NCI-H526 (cell line): ENCODE measurements at places on chromosomes 11 and 22.

DNA sequence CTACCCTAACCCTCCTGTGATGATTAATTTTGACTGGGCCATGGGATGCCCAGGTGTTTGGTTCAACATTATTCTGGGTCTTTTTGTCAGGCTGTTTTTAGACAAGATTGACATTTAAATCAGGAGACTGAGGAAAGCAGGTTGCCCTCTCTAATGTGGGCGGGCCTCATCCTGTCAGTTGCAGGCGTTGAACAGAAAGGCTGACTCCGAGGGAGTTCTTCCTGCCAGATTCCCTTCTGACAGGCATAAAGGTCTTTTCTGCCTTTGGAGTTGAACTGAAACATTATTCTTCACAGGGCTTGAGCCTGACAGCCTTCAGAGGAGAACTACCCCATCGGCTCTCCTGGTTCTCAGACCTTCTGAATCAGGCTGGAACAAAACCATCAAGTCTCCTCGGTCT, 4.3 kb upstream of the PSMC3 start:
- DNase-seq: no peak

- DNase-seq: no peak
These were observed 10.3 kb upstream of the BIK start for GRCh38 chr22:43100225-43100624.

DNA sequence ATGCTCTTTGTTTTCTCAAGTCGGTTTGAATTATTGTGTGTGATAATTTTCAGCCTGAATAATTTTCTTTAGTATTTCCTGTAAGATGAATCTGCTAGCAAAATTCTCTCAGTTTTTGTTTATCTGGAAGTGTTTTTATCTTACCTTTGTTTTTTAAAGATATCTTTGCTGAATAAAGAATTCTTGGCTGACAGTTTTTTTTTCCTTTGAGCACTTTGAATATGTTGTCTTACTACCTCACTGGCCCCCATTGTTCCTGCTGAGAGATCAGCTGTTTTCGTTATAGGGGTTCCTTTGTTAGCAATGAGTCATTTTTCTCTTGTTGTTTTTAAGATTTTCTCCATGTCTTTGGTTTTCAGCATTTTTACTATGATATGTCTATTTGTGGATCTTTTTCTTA, 63.0 kb downstream of the HORMAD2 start:
- DNase-seq: no peak

- DNase-seq: no peak
These were observed 77.4 kb downstream of the FAM168A start for GRCh38 chr11:73520353-73521061.

DNA sequence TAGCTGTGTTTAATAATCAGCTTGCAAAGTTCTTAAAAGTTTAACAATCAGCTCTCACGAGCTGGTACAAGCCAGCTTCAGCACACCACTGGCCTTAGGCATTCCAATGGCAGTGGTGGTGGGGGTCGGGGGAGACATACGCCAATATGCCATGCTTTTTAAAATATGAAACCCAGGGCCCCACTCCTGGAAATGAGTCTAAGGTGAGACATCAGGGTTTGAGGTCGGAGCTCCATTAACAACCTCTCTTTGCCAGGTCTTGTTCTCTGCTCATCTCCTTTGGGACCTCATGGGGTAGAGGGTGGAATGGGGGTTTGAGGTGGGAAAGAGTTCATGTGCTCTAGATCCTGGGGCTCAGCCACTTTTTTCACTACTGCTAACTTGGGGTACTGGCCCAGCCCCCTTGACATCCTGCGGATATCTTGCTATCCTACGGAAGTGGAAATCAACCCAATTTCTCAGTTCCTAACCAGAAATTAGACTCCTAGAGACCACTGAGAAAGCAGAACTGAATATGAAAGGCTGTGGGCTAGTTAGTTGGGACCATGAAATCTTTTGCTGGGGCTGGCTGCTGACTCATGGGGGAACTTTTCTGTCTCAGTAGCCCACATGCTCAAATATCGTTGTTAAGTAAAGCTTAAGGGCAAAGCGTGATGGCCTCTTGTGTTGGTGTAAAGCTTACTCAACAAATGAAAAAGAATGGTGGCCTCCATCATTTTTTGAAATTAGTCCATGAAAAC, 90.1 kb downstream of the PDHX start:
- no peak for DNase-seq

DNA sequence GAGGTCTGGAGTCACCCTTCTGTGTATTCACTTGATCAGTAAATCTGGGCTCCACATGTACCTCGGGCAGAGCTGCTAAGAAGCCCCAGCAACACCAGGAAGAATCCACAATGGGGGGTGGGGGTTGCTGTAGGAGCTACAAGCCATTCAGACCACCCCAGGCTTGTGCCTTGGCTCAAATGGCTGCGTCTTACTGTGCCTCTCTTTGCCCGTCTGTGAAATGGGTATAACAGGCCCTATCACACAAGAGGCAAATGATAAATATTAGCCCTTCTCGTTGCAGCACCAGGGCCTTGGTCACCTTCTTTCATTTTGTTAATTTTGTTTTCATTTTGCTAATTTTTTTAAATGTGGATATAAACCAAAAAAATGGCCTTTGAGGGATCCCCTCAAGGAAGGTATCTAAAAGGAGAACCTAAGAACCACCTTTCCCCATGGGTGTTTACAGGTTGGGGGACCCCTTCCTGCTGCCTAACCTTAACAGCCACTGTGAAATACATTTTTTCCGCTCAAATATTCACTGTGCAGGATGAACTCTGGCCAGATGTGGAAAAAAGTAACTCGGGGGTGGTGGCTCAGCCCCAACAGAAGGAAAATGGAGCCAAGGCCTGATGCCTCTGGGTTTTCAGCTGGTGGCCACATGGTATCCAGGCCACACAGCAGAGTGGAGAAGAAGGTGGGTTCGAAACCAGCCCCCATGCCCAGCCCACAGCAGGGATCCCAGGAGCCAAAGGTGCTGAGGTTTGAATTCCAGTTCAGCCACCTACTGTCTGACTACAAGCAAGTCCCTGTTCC, 284.0 kb downstream of the MN1 start:
- no peak for DNase-seq

- no peak for DNase-seq
These were observed 1.9 kb upstream of the OR6Q1 start for GRCh38 chr11:58028687-58029411.

DNA sequence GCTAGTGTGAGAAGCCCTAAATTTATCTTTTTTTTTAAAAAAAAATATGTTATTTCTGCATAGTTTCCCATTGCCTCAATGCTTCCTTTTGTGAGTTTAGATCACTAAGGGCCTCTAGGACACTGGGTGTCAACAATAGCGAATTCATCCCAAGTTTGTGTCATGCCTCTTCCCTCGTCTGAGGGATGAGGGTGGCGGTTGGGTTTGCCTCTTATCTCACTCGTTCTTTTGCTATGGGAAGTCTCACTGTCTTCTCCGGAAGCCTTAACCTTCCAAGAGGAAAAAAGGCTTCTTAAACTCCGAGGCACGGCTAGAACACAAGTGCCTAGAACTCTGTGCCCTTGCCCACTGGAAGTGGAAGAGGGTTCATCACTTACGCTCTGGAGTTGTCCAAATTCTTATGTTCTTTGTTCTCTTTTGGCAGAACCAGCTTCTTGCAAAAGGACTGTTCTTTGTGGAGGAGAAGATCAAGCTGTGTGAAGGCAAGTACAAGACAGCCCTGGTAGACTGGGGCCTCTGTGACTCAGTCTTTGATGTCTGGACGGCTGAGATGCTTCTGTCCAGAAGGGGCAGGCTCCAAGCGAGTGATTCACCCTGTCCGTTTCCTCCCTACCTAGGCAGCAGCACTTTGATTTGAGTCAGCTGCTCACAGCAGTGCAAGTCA, 78.5 kb downstream of the TRAF6 start:
- no peak for DNase-seq

- DNase-seq: no peak
These were observed 28.9 kb downstream of the CREB3L1 start for GRCh38 chr11:46306296-46306853.

DNA sequence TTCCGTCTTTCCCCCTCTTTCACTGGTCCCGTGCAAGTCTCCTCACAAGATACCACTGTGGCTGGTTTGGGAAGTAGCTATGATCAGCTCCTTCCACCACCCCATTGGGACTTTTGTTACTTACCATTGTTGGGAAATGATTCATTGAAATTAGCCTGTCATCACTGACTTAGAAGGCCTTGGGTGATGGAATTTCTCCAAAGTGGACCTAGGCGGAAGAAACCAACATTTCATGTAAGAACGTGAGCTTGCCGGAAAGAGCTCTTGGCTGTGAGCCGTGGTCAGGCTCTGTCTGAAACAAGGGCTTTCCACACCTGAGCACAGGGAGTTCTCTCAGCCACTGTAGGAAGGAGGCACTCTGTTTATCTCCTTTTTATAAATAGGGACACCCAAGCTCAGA, 23.5 kb upstream of the CRYBB3 start:
- DNase-seq: no peak

DNA sequence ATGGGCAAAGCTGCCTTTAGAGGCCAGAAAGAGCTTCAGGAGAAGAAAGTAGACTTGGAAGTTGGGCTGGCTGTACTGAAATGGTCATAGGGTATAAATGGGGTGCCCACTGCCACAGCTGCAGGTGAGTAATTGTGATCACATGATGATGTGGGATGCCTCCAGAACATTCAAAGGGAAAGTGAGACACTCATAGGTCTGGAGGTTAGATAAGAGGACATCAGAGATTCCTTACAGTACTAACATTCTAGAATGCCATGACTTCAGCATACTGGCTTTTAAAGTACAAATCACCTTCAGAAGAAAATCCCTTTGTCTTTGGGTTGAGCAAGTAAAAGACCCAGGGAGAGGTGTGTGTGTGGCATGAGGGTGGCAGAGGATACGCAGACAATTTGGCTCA, 419.2 kb downstream of the TENM4 start:
- no peak for DNase-seq

DNA sequence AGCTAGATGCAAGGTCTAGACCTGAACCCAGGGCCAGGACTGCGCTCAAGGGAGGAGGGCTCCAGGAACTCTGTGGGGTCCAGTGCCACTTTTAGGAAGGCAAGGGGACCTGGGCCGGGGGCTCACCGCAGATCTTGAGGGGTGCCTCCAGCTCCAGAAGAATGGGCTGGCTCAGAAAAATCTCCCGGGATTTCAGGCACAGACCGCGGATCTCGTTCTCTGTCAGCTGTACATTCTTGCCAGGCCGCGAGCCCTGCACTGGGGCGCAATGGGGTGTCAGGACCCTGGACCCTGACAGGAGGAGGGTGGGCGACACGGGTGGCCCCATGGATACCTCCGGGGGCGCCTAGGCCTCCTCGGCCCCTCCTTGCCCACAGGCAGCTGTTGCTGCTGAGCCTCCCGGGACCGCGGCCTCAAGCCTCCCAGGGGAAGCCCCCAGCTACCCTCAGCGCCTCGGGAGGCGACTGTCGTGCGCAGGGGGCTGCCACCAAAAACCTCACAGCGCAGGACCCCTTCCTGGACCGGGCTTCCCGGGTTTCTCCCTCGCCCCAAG, 640 bp downstream of the PPP1CA start:
- DNase-seq: peak; percentile 46

DNA sequence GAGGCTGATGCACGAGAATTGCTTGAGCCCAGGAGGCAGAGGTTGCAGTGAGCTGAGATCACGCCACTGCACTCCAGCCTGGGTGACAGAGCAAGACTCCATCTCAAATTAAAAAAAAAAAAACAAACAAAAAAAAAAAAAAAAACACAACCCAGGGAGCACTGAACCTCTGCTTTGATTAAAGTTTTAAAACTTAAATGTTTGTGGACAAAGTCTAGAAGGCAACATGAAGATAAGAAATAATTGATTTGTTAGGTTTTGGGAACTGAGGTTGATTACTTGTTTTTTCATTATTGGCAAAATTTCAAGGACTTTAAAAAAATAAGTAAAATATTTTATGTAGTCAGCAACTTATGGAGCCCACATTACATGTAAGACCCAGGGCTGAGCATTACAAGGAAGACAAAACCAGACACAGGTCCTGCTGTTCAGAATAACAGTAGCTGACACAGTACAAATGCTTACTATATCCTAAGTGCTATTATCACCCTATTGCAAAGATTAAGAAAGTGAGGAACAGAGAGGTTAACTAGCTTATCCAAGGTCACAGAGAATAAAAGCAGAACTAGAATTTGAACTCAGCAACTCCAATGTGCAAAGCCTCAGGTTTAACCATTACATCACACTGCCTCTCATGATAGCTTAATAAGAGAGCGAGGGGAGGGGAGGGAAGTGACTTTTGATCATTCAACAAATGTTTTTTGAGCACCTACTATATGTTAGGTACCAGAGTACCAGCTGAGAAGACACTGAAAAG, 2.3 kb upstream of the CRY2 start:
- no peak for DNase-seq

DNA sequence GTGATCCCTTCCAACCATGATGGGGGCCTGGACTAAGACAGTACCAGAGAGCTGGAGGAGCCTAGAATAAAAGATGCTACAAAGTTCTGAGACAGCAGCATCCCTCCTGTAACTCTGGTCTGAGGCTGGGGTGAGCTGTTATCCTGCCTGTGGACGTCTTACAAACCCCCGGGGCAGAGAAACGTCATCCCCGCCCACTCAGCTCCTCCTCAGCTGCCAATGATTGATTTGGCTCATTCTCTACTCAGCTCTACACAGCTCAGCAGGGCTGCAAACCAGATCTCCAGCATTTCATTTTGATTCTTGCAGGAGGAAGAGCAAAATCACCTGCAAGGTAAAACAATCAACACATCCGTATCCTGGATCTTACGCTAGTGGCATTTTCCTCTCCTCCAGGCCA, 55.5 kb downstream of the CSNK2A3 start:
- no peak for DNase-seq

- peak; percentile 9 for DNase-seq
These were observed 34.2 kb downstream of the DNHD1 start for GRCh38 chr11:6531267-6531752.

DNA sequence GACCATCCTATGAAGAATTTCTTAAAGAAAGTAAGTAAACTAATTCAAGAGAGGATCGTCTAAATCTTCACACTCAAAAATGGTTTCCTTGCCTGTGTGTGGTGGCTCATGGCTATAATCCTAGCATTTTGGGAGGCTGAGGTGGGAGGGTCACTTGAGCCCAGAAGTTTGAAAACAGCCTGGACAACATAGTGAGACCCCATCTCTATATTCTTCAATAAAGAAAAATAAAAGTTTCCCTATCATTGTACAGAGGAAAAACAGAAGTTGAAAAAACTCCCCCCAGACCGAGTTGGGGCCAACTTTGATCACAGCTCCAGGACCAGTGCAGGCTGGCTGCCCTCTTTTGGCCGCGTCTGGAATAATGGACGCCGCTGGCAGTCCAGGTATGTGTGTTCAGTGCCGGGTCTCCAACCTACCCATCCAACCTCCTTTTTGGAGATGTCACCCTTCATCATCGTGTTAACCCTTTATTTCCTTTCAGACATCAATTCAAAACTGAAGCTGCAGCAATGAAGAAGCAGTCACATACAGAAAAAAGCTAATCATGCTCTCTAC, 3.0 kb downstream of the RPS25 start:
- no peak for DNase-seq

DNA sequence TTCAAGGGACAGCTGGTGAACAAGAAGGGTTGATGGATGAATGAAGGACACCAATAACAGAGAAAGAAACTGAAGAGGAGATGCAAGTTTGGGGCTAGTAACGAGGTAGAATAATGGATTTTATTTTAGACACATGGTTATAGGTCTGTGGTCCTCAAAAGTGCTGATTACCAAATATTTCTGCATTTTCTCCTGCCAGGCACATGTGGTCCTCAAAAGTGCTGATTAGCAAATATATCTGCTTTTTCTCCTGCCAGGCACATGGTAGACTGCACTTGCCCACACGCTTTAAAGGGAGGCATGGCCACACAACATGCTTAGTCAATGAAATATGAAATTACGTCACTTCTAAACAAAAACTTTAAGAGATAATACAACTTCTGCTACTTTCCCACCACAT, 373.1 kb upstream of the SYN3 start:
- no peak for DNase-seq
